Type B pancreatic cell (in vitro differentiated cells): ENCODE measurements at places on chromosomes 12 and 14. TPM values are rescaled to one million over a fixed set of nuclear protein-coding genes. Genes with fewer than 3 reads are reported as not detected.

The CMTM5 gene
- total RNA-seq, result 0.19 TPM in 1 of 2 replicates, not detected in the other

The GYS2 gene
- total RNA-seq, result 0.26 TPM in 1 of 2 replicates, not detected in the other

The RD3L gene
- not detected in 2 replicates for total RNA-seq

The SSPN gene
- total RNA-seq, result 2.9 and 11.3 TPM in 2 replicates

The SPIC gene
- total RNA-seq, result not detected in 2 replicates

GRCh38 chr14:92058006-92058917 is 18.4 kb upstream of the TRIP11 start:
- no peaks in the 10 kb centered on the region for H3K36me3 ChIP-seq
- no peaks in the 10 kb centered on the region for H3K27me3 ChIP-seq
- no peak for DNase-seq
- H3K27ac ChIP-seq, result no peak overlapping the region

DNA sequence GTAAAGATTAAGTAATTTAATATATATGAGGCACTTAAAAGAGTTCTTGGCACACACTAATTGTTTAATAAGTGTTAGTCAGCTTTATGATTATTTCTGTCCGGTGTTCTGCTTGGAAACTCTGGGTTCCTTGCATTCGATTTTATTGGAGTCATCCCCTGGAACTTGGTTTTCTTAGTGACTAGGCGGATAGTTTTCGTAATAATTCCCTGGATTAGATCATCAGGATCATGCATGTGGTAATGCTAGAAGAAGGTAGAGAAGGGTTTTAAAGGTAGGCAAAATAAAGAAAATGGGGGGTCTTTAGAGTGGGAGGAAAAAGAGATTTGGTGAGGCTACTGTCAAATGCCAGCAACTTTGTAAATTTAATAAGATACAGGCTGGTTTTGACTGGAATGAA is 88.4 kb downstream of the MYF5 start:
- DNase-seq, result no peak
- H3K27ac ChIP-seq, result no peak overlapping the region
- no peaks in the 10 kb centered on the region for H3K4me1 ChIP-seq
- H3K4me3 ChIP-seq, result no peak overlapping the region
- no peaks in the 10 kb centered on the region for H3K27me3 ChIP-seq

DNA sequence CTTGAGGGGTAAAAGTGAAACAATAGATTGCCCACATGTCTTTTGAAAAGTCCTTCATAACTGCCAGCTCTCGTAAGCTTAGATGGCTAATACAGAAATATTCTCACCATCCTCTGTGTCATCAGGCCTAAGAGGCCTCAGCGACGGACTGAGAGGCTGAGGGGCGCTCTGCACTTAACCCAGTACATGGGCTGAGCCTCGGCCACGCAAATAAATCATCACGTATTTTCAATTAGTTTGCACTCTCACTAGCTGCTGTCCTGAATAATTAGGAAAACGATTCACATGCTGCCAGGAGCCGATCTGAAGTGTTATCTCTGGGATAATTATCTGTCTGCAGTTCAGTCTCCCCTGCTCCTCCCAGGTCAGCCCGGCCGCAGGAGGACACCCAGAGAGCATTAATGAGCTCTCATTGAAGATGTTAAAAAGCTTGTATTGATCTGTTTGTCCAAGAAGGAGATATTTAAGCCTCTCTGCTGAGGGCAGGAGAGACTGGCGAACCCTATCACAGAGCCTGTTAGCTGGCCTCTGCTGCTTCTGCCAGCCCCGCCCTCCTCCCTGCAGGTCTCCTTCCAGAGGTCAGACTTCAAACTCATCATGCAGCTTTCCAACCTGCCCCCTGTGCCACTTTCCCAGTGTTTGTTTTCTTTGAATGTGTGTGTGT is 1051.3 kb downstream of the VRK1 start:
- H3K36me3 ChIP-seq, result no peaks in the 10 kb centered on the region
- peak overlapping the region; percentile 6 for H3K4me3 ChIP-seq
- peaks cover 14% of the 10 kb centered on the region for H3K27me3 ChIP-seq
- peaks cover 15% of the 10 kb centered on the region for H3K4me1 ChIP-seq

GRCh38 chr12:117863002-117863709 is 105.6 kb downstream of the KSR2 start:
- H3K36me3 ChIP-seq, result no peaks in the 10 kb centered on the region
- no peaks in the 10 kb centered on the region for H3K4me1 ChIP-seq
- no peak overlapping the region for H3K27ac ChIP-seq
- DNase-seq, result no peak

- H3K4me3 ChIP-seq, result peak overlapping the region; percentile 82
- peak overlapping the region; percentile 92 for H3K27ac ChIP-seq
- H3K4me1 ChIP-seq, result peaks cover 25% of the 10 kb centered on the region
- DNase-seq, result no peak
Observed at GRCh38 chr12:32893043-32893442, 3.5 kb downstream of the PKP2 start.

- H3K27me3 ChIP-seq, result no peaks in the 10 kb centered on the region
- H3K27ac ChIP-seq, result no peak overlapping the region
- no peak overlapping the region for H3K4me3 ChIP-seq
- no peak for DNase-seq
- peaks cover 7% of the 10 kb centered on the region for H3K4me1 ChIP-seq
Observed at GRCh38 chr14:20794644-20795369, 7.8 kb downstream of the RNASE1 start.

DNA sequence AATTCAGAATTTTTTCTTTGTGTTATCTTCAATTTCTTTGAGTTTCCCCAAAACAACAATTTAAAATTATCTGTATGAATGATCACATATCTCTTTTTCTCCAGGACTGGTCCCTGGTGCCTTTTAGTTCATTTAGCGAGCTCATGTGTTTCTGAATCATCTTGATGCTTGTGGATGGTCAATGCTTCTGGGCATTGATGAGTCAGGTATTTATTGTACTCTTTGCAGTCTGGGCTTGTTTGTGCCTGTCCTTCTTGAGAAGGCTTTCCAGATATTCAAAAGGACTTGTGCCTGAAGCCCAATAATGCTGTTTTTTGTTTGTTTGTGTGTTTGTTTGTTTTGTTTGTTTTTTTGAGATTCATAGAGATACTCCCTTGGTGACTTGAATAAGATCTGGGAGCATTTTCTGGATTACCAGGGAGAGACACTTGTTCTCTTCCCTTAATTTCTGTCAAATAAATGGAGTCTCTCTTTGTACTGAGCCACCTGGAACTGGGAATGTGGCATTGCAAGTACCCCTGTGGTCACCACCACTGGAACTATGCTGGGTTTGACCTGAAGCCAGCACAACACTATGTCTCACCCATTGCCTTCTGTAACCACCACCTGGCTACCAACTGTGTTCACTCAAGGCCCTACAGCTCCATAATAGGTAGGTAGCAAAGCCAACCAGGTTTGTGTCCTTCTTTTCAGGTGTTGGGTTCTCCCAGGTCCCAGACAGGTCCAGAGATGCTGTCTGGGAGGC is 56.3 kb downstream of the SLC6A15 start:
- no peaks in the 10 kb centered on the region for H3K27me3 ChIP-seq
- H3K27ac ChIP-seq, result no peak overlapping the region
- no peak overlapping the region for H3K4me3 ChIP-seq
- H3K36me3 ChIP-seq, result no peaks in the 10 kb centered on the region

DNA sequence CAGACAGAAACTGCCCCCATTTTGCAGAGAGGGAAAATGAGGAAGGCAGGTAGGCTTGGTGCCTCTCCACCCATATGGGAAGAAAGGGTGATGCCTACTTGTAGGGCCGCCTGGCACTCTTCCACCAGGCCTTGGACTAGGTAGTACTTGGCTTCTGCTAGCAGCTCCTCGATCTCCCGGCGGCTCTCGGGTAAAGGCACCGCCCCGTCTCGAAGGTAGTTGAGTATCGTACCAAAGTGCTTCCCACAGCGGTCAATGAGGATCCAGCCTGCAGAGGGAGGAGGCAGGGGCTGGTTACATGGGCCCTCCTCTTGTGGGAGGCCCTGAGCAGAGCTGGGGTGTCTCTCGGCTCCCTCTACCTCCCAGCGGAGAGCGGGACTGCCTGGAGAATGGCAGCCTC is 16.6 kb downstream of the KCTD10 start:
- H3K27ac ChIP-seq, result no peak overlapping the region
- no peak for DNase-seq
- no peak overlapping the region for H3K4me3 ChIP-seq
- peaks cover 71% of the 10 kb centered on the region for H3K4me1 ChIP-seq
- H3K27me3 ChIP-seq, result no peaks in the 10 kb centered on the region

GRCh38 chr14:55847766-55848165 is 267.8 kb downstream of the KTN1 start:
- H3K27ac ChIP-seq, result no peak overlapping the region
- peaks cover 4% of the 10 kb centered on the region for H3K27me3 ChIP-seq
- H3K4me3 ChIP-seq, result no peak overlapping the region
- H3K4me1 ChIP-seq, result peaks cover 4% of the 10 kb centered on the region
